ENCODE measurements at places on chromosomes 5 and 9.

DNA sequence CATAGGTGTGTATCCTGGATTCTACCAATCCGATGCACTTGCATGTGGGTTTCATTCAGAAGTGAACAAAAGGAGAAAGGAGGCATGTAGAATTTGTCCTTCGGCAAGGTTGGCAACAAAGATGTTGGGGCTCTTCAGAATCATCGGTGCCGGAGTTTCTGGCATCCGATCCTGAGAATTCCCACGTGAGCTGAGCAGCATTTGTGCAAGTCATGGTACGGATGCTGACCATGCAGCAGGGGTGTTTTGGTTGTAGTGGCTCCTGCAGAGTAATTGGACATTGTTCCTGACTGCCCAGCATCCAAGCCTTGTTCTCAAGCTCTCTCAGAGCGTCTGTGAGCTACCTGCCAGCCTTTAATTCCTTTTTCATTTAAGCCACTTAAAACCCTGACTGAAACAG lies 19.0 kb upstream of the POC5 start:
- no peak for DNase-seq

- no peak for DNase-seq
Measured at GRCh38 chr9:69325409-69326212, 596 bp downstream of the ENTREP1 start.

- DNase-seq: no peak
Measured at GRCh38 chr5:52073993-52074689, 690.9 kb downstream of the ISL1 start.

GRCh38 chr9:129422032-129422842 lies 198.7 kb downstream of the C9orf50 start:
- DNase-seq: no peak

- DNase-seq: no peak
Measured at GRCh38 chr9:6644346-6645104, 1.0 kb downstream of the GLDC start.

DNA sequence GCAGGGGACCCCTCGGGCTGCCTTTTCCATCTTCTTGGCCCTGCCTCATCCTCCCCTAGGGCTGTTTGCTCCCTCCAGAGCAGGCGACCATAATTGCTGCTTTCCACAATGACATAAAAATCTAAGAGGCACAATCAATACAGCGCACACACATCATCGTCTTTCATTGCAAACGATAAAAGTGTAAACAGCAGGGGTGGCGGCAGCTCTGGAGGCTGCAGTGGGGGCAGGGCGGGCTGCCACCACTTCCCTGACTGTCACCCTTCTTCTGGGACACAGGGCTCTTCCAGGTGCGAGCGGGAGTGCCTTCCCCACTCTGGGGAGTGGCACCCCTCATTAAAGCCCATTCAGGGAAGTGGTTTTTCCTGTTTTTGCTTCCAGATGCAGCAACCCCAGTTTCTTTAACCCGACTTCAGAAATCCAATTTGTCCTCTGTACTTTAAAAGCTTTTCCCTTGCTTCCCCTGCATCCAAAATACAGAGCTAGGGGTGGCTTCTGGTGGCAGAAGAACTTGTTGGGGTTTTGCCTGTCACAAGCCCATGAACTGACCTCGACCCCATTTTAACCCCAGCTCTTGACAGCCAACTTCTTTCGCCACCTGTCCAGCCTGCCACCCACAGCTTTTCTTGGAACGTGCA lies 45.7 kb downstream of the TSPAN17 start:
- no peak for DNase-seq

- DNase-seq: no peak
Measured at GRCh38 chr9:4333231-4333740, 33.4 kb upstream of the GLIS3 start.

GRCh38 chr5:119397518-119398380 lies 41.9 kb downstream of the TNFAIP8 start:
- peak; percentile 36 for DNase-seq

GRCh38 chr5:65938256-65938655 lies 11.9 kb downstream of the ERBIN start:
- no peak for DNase-seq

DNA sequence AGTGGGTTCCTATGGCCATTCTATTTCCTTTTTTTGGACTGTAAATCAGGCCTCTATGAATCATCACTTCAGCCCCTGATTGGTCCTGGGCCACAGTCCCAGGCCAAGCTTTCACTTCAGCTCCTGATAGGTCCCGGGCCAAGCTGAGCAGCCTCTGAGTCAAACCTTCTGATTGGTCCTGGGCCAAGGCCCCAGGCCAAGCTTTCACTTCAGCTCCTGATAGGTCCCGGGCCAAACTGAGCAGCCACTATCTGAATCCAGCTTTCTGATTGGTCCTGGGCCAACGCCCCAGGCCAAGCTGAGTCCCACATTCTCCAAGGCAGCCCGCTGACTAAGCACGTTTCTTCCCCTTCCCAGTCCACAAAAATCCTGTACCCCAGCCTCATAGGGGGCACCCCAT lies 1972.9 kb upstream of the ACO1 start:
- DNase-seq: no peak

DNA sequence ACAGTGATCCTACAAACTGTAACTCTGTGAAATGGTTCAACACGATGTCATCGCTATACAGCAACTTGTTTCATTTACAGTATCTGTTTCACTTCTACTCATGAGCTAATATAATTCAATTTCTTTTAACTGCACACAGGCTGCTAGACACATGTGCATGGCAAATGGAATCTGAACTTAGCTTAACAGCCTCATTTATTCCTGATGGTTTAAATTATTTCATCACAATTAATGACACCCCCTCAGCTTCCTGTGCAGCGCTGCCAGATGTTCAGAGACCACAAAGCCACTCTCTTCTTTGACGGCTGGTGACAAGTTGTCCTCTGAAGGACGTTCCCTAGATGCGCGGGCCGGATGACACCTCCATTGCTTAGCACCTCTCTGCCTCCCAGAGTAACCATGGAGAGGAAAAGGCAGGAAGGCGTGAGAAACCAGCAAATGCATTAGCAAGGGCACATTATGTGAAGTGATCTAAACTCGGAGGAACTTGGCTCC lies 191.1 kb downstream of the BNC2 start:
- DNase-seq: no peak

GRCh38 chr5:116437351-116437705 lies 137.3 kb downstream of the SEMA6A start:
- DNase-seq: no peak

- no peak for DNase-seq
Measured at GRCh38 chr5:45750574-45750973, 54.4 kb upstream of the HCN1 start.

DNA sequence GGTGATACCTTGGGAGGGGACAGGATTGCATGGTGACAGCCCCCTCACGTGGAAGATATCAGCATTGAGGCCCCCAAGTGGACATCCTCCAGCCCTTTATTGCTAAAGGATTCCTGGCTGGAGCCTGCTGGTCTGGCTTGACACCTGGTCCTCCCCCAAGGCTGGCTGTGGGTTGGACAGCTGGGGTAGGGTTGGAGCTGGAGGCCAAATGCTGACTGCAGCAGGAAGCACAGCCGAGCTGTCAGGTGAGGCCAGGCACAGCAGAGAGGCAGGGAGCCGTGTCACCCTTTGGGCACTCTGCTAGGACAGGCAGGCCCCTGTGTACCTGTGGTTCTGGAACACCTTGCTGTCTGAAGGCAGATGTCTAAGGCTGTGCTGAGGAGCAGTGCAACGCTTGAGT lies 2.2 kb downstream of the CACFD1 start:
- no peak for DNase-seq

GRCh38 chr5:138700581-138701362 lies 52.5 kb upstream of the CTNNA1 start:
- DNase-seq: no peak

DNA sequence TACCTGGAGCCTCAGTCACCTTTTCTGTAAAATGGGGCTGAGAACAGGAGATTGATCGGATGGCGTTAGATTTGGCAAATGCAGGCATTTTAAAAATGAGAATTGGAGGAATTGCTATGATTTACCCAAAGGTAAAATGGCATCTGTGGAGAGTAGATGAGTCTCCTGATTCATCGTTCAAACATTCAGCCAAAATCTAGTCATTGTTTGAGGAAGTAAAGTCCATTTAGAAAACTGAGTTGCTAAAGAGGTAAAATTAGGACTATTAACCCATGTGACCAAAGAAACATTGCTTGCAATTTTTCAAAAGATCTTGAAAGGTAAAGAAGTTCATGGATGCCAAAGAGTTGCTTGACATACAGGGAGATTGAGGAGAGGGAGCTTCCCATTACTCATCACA lies 69.7 kb downstream of the ZNF462 start:
- DNase-seq: no peak

DNA sequence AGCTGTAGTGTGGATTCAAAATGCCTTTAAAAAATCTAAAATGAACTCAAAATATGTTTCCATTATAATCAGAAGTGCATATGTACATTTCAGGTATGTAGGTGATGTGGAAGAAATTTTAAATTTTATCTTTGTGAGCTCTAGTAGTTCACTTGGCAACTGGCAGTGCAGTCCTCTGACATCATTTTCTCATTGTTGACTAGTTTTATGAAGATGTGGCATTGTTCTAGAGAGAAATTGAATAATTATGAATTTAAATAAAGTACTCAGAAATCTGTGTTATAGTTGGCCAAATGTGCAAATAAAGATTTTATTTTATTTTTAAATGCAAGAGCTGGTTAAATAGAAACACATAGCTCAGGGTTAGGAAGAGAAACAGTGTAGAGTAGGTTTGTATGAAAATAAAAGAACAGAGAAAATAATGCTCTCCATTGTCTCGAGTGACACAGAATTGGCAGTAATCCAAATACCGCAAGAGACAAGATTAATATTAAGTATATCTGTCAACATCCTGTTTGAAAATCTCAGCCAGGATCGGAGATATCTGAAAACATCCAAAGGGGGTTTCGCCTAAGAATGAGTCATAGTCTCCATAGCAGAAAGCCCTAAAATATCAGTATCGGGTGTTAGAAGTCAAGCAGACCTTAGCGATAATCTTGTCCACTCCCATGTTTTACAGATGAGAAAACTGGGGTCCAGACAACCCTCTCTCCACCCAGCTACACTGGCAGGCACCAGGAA lies 189.4 kb downstream of the CCDC192 start:
- no peak for DNase-seq

DNA sequence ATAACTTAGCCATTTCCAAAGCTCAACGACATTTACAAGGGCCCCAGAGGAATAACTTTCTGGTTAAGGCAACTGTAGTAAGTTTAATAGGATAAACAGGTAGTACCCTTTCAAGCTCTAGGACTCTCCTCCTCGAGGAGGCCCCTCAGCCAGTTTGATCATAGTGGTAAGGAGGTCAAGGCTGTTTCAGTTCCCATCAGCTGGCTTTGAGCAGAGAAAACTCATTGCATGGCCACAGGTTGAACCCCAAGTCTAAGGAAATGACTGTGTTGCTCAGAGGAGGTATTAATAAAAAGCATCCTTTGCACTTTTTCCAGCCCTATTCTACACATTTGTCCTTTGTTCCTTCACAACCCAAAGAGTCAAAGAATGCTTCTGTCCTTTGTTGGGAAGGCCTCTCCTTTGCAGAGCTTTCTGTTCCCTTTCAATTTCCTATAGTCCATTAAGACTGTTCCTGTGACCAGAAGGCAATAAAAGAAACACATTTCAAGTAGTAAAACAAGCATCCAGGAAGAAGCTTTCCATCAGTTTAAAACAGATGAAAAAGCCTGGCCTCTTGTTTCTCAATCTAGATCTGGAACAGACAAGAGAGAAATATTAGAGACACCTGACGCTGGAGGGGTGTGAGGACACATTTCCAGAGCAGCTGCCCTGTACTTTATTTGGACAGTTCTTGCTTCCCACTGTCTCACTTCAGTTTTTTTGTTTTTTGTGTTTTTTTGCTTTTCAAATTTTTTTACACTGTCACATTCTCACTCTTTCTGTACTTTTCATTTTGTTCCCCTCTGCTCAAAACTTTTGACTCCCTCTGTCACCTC lies 54.1 kb downstream of the PRRC1 start:
- no peak for DNase-seq

- DNase-seq: no peak
Measured at GRCh38 chr9:94976077-94976476, 249.6 kb downstream of the AOPEP start.

GRCh38 chr9:126450668-126451205 lies 124.1 kb downstream of the MVB12B start:
- DNase-seq: no peak

GRCh38 chr5:74225587-74225986 lies 414.9 kb downstream of the ENC1 start:
- no peak for DNase-seq

DNA sequence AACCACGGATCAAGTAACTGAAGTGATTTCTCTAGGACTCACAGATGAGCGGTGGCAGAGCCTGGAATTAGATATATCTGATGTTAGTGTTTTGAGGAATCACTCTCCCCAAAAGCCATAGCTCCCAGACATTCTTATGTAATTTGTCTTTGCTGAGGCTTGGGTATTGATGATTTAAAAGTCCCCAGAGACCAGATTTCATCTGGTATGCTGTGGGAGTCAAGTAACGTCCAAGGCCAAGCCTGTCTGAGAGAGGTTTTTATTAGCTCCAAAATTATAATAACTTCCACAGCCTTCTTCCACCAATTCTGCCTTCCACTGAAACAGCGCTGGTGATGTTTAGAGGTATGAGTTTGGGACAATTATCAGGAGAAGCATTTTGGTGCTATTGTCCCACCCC lies 21.3 kb upstream of the KCNIP1 start:
- no peak for DNase-seq

DNA sequence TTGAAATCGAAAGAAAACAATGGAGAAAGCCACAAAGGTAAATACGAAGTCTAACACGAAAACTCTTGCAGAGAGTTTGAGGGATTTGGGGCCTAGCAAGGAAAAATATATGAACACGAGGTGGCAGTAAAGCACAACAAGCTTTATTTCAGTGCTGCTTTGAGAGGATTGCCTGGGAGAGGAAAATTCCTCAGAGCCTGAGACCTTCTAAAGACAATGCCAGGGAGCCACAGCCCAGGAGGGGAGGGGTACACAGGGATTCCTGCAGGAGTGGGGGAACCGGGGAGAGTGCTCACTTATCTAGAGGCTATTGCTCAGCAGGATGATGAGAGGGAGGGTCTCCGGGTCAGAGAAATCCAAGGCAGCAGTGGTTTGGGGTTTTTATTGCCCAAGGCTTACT lies 134.9 kb upstream of the ADCY2 start:
- no peak for DNase-seq

DNA sequence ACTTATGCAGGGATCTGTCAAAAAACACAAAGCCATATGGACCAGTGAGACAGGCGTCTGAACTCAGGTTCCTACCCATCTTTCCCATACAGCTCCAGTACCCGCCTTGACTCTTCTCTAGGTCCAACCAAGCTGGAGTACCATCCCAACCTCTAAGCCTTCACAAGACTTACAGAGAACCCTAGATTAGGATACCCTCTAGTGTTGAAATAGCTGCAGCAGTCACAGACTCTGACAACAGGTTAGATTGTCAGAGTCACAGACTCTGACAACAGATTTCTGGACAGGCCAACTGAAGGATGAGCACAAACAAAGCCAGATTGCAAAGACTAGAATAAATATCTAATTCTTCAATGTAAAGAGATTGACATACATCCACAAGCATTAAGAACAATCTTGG lies 266.1 kb downstream of the GRIA1 start:
- no peak for DNase-seq

GRCh38 chr5:151178777-151179488 lies 21.4 kb upstream of the ANXA6 start:
- no peak for DNase-seq

GRCh38 chr5:23451156-23451555 lies 56.3 kb upstream of the PRDM9 start:
- no peak for DNase-seq
